ENCODE measurements at places on chromosomes 6 and 20. TPM values are rescaled to one million over a fixed set of nuclear protein-coding genes. Genes with fewer than 3 reads are reported as not detected.

DNA sequence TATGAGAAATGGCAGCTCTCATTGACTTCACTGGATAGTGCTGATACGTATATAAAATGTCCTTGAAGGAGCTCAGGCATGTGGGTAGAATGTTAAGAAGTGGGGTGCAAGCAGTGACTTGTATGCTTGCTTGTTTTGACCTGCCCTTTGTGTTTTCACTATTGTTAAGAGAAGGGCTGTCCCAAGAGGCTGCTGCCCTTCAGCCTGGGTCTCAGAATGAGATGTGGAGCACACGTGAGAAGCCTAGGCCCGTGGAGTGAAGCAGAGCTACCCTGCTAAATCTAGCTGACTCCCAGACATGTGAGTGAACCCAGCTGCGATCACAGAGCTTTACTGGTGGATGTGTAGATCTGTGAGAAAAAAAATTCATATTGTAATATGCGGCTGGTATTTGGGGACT lies 305.3 kb upstream of the RGS17 start:
- H3K36me3 ChIP-seq = no peaks in the 10 kb centered on the region
- H3K4me1 ChIP-seq = no peaks in the 10 kb centered on the region
- DNase-seq = no peak
- H3K27me3 ChIP-seq = no peaks in the 10 kb centered on the region

The FOXF2 gene
- total RNA-seq = not detected

- no peaks in the 10 kb centered on the region for H3K27me3 ChIP-seq
- H3K27ac ChIP-seq = peak overlapping the region; percentile 93
- peak overlapping the region; percentile 93 for H3K4me3 ChIP-seq
- H3K36me3 ChIP-seq = no peaks in the 10 kb centered on the region
- H3K4me1 ChIP-seq = peaks cover 48% of the 10 kb centered on the region
Observed at GRCh38 chr6:11228935-11229654, 3.4 kb downstream of the NEDD9 start.

- no peaks in the 10 kb centered on the region for H3K36me3 ChIP-seq
- H3K4me1 ChIP-seq = no peaks in the 10 kb centered on the region
- no peak for DNase-seq
- no peak overlapping the region for H3K4me3 ChIP-seq
Observed at GRCh38 chr6:84280030-84280429, 52.6 kb upstream of the CEP162 start.

The ZC2HC1B gene
- total RNA-seq = not detected

The PCSK2 gene
- total RNA-seq = not detected

The VSX1 gene
- total RNA-seq = not detected

DNA sequence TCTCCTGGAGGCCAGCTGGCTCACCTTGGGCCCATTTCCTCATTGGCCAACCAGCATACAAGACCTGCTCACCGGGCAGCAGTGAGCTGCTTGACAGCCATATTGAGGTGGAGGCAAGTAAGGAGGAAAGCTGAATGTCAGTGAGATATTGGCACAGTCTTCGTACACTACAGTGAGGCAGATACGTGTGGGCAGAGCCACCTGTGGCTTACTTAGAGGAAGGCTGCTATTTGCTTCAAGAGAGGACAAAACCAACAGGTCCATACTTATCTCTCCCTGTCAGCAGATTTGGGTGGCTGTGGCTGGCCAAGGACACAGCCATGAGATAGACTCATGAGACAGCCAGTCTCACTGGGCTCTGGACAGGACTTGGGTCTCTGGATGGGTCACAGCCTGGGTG lies 15.1 kb upstream of the MCM3 start:
- H3K27me3 ChIP-seq = no peaks in the 10 kb centered on the region
- H3K36me3 ChIP-seq = no peaks in the 10 kb centered on the region
- H3K4me3 ChIP-seq = no peak overlapping the region
- DNase-seq = no peak

DNA sequence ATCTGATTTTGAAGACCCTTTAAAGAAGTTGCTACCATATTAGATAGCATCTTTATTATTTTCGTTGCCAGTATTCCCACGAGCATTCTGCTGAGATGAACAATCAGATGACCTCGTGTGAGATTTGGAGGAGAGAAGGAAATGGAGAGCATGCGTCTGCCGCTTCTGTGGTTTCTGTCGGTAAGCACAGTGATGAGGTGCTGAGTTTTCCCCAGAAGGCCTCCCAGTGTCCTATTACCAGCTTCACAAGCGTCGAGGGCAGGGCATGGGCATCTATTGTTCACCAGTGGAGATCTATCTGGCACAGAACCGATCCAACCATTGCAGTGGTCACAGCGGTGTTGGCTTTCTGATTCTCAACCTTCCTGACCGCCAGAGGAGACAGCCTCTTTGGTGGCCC lies 29.4 kb downstream of the TRAF3IP2 start:
- H3K27me3 ChIP-seq = no peaks in the 10 kb centered on the region
- no peak for DNase-seq
- no peak overlapping the region for H3K4me3 ChIP-seq
- H3K36me3 ChIP-seq = peaks cover 4% of the 10 kb centered on the region
- H3K27ac ChIP-seq = no peak overlapping the region

DNA sequence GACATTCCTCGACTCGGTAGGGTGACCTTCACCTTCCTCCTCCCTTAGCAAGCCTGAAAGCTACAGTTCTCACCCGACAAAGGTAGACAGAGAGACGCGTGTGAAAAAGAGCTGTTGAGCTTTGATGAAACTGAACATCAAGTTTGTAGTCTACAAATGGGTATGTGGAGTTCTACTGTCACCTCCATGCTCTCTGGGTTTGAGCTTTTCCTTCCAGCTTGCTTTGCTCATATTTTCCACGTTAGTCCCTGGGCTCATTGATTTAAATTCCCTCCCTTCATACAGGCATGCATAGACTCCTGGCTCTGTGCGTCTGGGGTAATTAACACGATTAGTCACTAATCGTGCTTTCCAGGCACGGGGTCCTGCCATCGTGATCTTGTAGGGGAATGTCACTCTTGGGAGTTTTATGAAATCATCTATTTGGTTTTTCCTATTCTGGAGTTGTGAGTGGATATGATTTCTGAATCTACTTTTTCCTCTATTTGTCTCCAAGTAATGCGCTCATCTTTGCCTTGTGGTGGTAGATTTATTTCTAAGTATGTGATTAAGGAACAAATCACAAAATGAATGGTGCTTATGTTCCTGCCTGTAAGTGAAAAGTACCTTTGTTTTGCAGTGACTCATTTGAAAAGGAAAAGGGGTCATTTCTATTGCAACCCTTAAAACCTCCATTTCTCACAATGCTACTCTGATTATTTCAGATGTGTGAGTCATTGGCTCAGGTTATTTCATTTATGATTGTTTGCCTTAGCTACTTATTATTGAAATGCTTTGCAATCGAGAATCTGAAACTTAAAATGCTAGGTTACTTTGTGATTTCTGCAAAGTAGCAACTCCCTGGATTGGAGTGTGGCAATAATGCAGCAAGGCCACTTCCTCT lies 154.6 kb downstream of the ZDHHC14 start:
- H3K27me3 ChIP-seq = no peaks in the 10 kb centered on the region
- DNase-seq = peak; percentile 96
- peak overlapping the region; percentile 94 for H3K27ac ChIP-seq

DNA sequence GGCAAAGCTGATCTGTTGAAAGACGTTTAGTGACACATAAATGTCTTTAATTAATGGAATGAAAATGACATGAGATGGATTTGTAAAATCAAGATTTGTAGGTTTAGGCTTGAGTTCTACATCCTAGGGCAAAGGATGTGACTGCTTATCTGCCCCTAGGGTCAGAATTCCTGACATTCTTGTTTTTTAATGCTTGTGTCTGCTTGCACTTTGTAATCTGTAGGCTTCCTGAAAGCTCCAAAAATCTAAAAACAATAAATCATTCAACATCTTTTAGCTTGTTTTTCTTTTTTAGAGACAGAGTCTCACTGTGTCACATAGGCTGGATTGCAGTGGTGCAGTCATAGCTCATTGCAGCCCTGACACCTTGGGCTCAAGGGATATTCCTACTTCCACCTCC lies 107.9 kb upstream of the MLIP start:
- no peaks in the 10 kb centered on the region for H3K27me3 ChIP-seq
- H3K4me1 ChIP-seq = peaks cover 8% of the 10 kb centered on the region
- DNase-seq = no peak
- no peak overlapping the region for H3K4me3 ChIP-seq
- no peaks in the 10 kb centered on the region for H3K36me3 ChIP-seq

GRCh38 chr6:112800916-112801315 lies 453.8 kb downstream of the RFPL4B start:
- peaks cover 19% of the 10 kb centered on the region for H3K4me1 ChIP-seq
- no peaks in the 10 kb centered on the region for H3K36me3 ChIP-seq
- no peak overlapping the region for H3K4me3 ChIP-seq
- H3K27ac ChIP-seq = no peak overlapping the region

DNA sequence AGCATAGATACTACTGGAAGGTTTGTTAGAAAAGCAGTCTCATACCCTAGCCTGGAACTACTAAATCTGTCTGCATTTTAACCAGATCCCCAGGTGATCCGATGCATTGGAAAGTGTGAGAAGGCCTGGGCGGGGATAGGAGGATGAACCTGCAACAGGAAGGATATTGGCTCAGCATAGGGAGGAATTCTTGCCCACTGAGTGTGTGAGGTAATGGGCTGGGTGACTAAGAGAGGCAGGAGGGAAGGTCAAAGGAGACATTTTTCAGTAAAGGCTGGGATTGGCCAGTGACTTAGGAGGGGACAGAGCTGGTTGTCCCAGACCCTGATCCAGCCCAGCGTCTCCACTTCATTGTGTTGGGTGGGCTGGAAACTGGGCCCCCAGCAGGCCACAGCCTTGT lies 191.0 kb upstream of the LRFN2 start:
- H3K4me1 ChIP-seq = peaks cover 21% of the 10 kb centered on the region
- no peaks in the 10 kb centered on the region for H3K36me3 ChIP-seq
- no peak overlapping the region for H3K27ac ChIP-seq
- H3K27me3 ChIP-seq = no peaks in the 10 kb centered on the region
- H3K4me3 ChIP-seq = no peak overlapping the region
- peak; percentile 47 for DNase-seq

DNA sequence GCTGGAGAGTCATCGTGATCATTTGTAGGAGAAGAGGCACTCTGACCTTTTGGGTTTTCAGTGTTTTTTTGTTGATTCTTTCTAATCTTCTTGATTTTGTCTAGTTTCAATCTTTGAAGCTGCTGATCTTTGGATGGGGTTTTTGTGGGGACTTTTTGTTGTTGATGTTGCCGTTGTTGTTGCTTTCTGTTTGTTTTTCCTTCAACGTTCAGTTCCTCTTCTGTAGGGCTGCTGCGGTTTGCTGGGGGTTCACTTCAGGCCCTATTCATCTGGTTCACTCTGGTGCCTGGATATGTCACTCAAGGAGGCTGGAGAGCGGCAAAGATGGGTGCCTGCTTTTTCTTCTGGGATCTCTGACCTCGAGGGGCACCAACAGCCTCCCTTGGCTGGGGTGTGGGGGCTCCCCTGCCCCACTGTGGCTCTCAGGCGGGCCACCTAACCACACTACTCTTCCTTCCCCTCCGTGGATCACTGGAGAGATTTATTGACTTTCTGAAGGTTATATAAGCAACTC lies 21.5 kb upstream of the TMEM244 start:
- no peak overlapping the region for H3K27ac ChIP-seq
- H3K4me1 ChIP-seq = no peaks in the 10 kb centered on the region
- no peaks in the 10 kb centered on the region for H3K36me3 ChIP-seq
- no peak overlapping the region for H3K4me3 ChIP-seq

GRCh38 chr20:46539113-46539512 lies 11.3 kb downstream of the OCSTAMP start:
- no peak overlapping the region for H3K27ac ChIP-seq
- H3K4me1 ChIP-seq = no peaks in the 10 kb centered on the region
- DNase-seq = no peak
- no peaks in the 10 kb centered on the region for H3K27me3 ChIP-seq

The COL9A1 gene
- total RNA-seq = not detected

The AVP gene
- not detected for total RNA-seq

DNA sequence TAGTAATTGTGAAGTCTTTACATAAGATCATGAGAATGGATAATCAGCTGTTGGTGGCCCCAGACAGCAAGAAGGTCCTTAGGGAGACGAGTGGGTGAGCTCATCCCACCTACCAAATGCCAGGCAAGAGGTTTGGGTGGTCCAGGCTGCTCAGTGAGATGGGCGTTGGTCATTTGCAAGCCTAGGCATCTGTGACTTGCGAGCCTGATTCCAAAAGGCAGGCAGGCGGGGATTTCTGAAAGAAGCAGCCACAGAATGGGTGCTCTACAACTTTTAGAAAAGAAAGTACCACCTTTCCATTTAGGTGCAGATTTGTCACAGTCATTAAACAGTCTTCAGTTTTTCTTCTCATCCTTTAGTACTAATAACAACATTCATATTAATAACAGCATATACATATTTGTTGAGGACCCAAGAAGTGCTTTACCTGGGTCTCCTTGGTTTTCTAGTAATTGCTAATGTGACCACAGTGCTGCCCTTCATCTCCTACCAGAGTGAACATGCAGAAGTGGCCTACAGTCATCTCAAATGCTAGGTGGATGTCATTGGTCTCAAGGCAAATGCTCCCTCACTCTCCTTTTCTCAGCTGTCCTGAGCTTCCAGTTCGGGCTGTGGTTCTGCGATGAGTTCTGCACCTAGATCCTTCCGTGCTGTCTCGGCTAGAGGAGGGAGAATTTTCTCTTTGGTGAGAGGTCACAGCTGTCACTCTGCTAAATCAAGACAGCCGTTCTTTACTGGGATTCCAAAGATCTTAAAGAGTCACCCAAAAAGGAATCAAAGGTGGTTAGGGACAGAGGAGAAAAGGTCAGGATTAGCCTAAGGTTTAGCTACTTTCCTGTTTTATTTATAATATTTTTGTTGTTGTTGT lies 2.7 kb downstream of the WRNIP1 start:
- no peaks in the 10 kb centered on the region for H3K36me3 ChIP-seq
- no peak overlapping the region for H3K27ac ChIP-seq
- peak; percentile 35 for DNase-seq
- peak overlapping the region; percentile 72 for H3K4me3 ChIP-seq
- peaks cover 45% of the 10 kb centered on the region for H3K4me1 ChIP-seq

DNA sequence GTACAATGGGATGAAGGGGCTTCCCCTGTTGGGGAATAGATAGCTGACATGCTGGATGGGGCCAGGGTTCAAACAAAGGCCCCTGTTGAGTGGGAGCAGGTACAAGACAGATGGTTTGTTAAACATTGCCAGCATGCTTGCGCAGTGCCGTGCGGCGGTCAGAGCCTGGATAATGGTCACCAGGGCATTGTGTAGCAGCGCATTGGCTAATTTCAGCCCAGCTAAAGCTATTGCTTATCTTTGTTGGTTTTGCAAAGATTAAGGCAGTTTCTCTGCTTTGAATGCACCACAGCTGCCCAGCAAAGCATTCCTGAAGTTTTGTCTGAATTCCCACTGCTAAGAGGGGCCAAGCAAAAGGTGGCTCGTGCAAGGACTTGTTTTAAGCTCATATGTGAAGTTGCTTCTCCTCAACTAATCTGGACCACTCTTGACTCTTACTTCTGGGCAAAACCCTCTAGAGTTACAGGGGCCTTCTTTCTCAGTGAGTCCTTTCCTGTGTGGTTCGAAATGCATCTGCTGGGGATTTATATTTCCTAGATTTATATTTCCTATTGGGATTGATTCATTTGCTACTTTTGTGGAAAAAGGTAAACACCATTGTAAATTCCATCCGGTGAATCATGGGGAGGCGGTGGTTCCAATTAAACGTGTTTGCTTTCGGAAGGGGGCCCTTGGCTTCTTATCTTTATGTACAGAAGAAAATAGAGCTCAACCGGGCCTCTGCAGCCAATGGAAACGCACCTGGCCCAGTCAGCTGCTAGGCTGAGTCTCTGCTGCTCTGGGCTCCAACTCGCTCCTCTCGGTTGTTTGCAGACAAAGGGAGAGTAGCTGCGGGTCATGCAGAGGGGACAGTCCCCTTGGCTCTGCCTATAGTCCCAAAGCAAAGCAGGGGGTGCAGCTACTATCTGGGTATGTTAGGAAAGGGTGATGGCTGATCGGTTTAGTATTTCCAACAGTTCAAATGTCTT lies 72.1 kb downstream of the FOXA2 start:
- no peaks in the 10 kb centered on the region for H3K36me3 ChIP-seq
- H3K4me1 ChIP-seq = peaks cover 13% of the 10 kb centered on the region
- peak; percentile 85 for DNase-seq
- no peak overlapping the region for H3K4me3 ChIP-seq

The KCNK16 gene
- total RNA-seq = not detected

The HACE1 gene
- total RNA-seq = 12.8 TPM

Measured in endothelial cell of umbilical vein (primary cell).